Colonic mucosa (tissue), 4 donors: ENCODE measurements at places on chromosomes 2 and 18. TPM values are rescaled to one million over a fixed set of nuclear protein-coding genes. Genes with fewer than 3 reads are reported as not detected.

DNA sequence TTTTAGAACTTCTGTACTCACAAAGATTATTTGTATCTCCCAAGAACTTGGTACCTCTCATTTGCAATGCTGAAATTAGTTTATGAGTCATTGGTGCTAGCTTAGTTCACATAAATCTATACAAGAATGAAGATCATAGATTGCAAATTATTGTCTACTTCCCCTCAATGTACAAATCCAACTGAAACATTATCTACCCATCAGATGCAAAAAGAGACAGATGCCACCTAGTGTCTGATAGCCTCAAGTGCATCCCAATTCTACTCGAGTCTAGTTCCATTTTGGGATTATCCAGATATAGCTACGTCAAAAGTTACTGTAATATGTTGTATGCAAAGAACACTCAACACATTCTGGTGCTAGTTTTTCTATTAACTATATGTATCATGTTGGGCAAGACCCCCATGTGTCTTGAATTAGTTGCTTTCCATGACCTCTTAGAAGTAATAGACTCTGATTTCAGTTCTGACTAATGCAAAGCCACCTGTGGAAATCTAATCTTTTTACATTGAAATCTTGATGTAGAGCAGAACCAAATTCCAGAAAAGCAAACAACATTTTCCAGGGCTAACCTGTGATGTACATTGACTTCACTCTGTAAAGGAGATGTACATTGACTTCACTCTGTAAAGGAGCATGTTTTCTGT lies 210.0 kb downstream of the RBM43 start:
- DNase-seq, result peak; percentile 23

Gene GYPC
- 14.7 TPM for total RNA-seq

Gene EFHD1
- 3.4 TPM for total RNA-seq

- DNase-seq, result no peak
Measured at GRCh38 chr2:23656597-23656973, 270.3 kb downstream of the ATAD2B start.

DNA sequence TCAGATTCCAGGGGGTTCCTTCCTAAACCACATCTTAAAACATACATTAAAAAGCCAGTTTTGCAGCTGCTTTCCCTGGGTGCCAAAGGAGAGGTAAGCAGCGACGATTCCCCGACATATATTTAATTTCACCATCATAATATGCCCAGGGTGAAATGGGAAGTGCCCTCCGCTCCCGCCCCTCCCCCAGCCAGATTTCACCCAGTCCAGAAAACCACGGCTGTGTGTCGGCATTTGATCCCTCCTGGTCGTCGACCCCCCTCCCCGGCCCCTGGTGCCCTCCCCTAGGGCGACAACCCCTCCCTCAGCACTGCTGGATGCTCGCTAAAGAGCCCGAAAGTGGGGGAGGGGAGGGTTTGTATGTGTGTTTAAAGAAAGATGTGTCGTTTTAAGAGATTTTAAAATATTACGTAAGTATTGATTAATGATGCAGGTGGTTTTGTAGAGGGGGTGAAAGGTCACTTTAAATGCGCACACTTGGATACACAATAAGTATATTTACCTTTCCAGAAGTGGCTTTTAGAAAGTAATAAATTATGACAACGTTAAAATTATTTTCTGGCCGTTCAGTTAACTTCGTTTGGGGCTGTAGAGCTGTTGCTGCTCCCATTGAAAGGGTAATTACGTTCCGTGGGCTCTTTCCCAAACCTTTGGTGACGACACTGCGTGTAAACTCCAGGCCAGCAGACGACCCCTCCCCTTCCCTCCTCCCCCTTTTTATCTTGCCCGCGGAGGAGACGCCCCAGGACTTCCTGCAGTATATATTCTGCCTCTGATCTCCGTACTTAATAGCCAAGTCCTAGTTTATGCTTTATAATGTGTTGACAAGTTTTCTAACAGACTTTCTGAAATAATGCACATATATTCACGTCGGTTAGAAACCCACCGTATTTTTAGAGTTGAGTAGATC lies 3.4 kb upstream of the BCL11A start:
- peak; percentile 54 for DNase-seq

- DNase-seq, result no peak
Measured at GRCh38 chr2:208359632-208359986, 47.0 kb upstream of the PTH2R start.

Gene FAM110C
- 24.6 TPM for total RNA-seq

Gene MBD5
- total RNA-seq, result 26.7 TPM

DNA sequence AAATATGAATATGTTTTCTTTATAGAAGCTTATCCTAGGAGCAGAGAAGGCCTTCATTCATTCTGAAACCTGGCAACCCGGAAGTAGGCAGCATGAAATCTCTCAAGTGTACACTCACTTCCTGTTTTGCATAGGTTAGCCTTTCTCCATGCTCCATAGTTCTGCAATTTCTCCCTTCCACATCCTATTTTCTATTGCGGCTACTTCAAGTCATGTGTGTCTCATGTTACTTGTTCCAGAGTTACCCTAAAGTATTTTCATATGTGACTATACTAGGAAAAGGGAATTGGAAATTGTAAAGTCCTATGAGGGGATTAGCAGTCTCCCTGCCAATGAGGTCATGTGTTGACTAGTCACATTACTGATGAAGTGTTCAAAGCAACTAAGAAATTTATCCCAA lies 320.6 kb downstream of the NCKAP5 start:
- DNase-seq, result no peak

DNA sequence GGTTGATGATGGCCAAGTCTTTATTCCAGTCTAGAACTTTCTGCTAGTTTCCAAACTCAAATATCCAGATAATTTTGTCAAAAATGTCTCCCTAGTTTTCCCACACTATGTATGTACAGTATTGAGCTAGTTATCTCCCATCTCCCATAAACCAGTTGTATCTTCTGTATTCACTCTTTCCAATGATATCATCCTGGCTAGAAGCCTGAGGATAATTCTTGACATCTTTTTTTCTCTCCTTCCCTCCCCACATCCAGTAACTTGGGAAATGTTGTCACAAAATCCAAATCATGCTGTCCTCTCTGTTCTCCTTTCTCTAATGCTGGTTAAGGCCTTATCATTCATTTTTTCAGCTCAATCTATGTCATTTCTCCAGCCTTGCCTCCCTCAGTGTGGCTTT lies 553.8 kb upstream of the FANCL start:
- DNase-seq, result no peak

Gene CHST9
- 0.32 TPM for total RNA-seq

Gene RBM44
- total RNA-seq, result 0.35 TPM

- peak; percentile 64 for DNase-seq
Measured at GRCh38 chr2:36650031-36650829, 46.3 kb upstream of the VIT start.
